Karpas-422 (cell line): ENCODE measurements at places on chromosomes 3 and 15. TPM values are rescaled to one million over a fixed set of nuclear protein-coding genes. Genes with fewer than 3 reads are reported as not detected.
A peak's percentile ranks its signal among the peaks of the same experiment; 100 is the strongest.

- no peak overlapping the region for H3K27ac ChIP-seq
- no peaks in the 10 kb centered on the region for H3K36me3 ChIP-seq
- DNase-seq: no peak
- H3K27me3 ChIP-seq: no peaks in the 10 kb centered on the region
- peaks cover 20% of the 10 kb centered on the region for H3K4me1 ChIP-seq
- H3K4me3 ChIP-seq: no peak overlapping the region
Observed at GRCh38 chr3:10397879-10398278, 77.0 kb upstream of the SEC13 start.

GRCh38 chr3:69329892-69330291, 56.0 kb downstream of the FRMD4B start:
- H3K4me3 ChIP-seq: no peak overlapping the region
- H3K36me3 ChIP-seq: no peaks in the 10 kb centered on the region
- no peak for DNase-seq
- no peaks in the 10 kb centered on the region for H3K27me3 ChIP-seq

- no peaks in the 10 kb centered on the region for H3K27me3 ChIP-seq
- peaks cover 32% of the 10 kb centered on the region for H3K4me1 ChIP-seq
- no peak overlapping the region for H3K4me3 ChIP-seq
- no peaks in the 10 kb centered on the region; the same call in 1 of the 2 replicates for H3K36me3 ChIP-seq
- H3K27ac ChIP-seq: no peak overlapping the region
- DNase-seq: no peak
Observed at GRCh38 chr3:182389071-182389815, 404.1 kb upstream of the ATP11B start.

Gene TEX9
- 0.94 and 8.9 TPM in 2 replicates for total RNA-seq

DNA sequence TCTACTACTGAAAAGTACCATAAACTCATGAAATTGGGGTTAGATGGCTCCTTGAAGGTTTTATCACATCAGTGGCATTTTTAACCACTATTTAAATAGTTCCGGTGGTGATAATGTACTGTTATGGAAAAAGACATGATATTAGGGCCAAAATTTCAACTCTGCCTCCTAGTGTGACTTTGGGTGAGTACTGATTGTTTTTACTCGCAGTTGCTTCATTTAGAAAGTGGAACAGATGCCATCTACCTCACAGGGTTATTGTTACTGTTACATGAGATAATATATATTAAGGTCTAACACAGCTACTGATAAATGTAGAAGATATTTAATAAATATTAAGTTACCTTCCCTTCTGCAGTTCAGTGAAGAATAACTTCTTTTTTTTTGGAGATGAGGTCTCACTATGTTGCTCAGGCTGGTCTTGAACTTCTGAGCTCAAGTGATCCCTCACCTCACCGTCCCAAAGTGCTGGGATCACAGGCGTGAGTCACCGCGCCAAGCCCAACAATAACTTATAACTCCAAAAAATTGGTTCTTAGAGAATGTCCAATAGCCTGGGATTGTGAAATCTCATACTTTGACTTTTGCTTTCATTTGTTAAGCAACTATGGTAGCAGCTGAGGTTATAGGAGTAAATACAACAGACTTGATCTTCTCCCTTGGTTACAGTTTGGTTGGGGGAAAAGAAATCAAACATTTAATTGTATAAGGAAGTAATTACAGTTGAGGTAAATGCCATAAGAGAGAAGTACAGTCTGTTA, 48.3 kb downstream of the MEF2A start:
- no peaks in the 10 kb centered on the region for H3K27me3 ChIP-seq
- no peak for DNase-seq
- no peaks in the 10 kb centered on the region for H3K36me3 ChIP-seq
- H3K27ac ChIP-seq: peak overlapping the region; percentile 50
- peaks cover 48% of the 10 kb centered on the region for H3K4me1 ChIP-seq

DNA sequence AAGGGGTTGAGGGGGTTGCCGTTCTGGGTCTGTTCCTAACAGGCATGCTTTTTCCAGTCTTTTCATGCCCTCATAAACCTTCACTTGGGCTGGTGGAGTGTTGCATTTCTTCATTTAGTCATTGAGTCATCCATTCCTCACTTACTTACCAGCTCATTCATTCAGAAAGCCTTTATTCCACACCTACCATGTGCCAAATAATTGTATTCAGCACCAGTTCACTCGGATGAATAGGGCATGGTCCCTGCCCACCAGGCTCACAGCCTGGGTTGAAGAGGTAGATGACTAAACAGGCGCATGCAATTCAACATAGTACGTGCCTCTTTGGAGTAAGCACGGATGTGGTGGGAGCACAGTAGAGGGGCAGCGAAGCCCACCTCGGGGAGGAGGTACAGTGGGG, 35.1 kb upstream of the THSD4 start:
- no peak overlapping the region for H3K4me3 ChIP-seq
- H3K4me1 ChIP-seq: no peaks in the 10 kb centered on the region
- H3K36me3 ChIP-seq: no peaks in the 10 kb centered on the region
- H3K27me3 ChIP-seq: no peaks in the 10 kb centered on the region; the same call in 1 of the 2 replicates
- no peak for DNase-seq

GRCh38 chr3:139312959-139313358, 30.9 kb upstream of the MRPS22 start:
- H3K27me3 ChIP-seq: no peaks in the 10 kb centered on the region
- no peak for DNase-seq
- H3K4me3 ChIP-seq: no peak overlapping the region
- H3K27ac ChIP-seq: no peak overlapping the region
- H3K36me3 ChIP-seq: no peaks in the 10 kb centered on the region

Gene RARRES1
- total RNA-seq: not detected in 2 replicates

- no peaks in the 10 kb centered on the region for H3K36me3 ChIP-seq
- no peak overlapping the region for H3K4me3 ChIP-seq
- no peaks in the 10 kb centered on the region for H3K27me3 ChIP-seq
- H3K27ac ChIP-seq: no peak overlapping the region
Observed at GRCh38 chr3:139187154-139187553, 142.5 kb upstream of the PRR23C start.

- peaks cover 47% of the 10 kb centered on the region for H3K36me3 ChIP-seq
- H3K4me1 ChIP-seq: no peaks in the 10 kb centered on the region
- no peak overlapping the region for H3K4me3 ChIP-seq
- DNase-seq: no peak
Observed at GRCh38 chr3:52574056-52574965, 37.9 kb downstream of the UQCC5 start.

Gene SUSD5
- not detected in 2 replicates for total RNA-seq

GRCh38 chr3:35745351-35745750, 106.0 kb downstream of the ARPP21 start:
- H3K27ac ChIP-seq: no peak overlapping the region
- no peaks in the 10 kb centered on the region for H3K27me3 ChIP-seq
- no peaks in the 10 kb centered on the region for H3K36me3 ChIP-seq
- no peak overlapping the region for H3K4me3 ChIP-seq
- H3K4me1 ChIP-seq: no peaks in the 10 kb centered on the region; the same call in 1 of the 2 replicates

DNA sequence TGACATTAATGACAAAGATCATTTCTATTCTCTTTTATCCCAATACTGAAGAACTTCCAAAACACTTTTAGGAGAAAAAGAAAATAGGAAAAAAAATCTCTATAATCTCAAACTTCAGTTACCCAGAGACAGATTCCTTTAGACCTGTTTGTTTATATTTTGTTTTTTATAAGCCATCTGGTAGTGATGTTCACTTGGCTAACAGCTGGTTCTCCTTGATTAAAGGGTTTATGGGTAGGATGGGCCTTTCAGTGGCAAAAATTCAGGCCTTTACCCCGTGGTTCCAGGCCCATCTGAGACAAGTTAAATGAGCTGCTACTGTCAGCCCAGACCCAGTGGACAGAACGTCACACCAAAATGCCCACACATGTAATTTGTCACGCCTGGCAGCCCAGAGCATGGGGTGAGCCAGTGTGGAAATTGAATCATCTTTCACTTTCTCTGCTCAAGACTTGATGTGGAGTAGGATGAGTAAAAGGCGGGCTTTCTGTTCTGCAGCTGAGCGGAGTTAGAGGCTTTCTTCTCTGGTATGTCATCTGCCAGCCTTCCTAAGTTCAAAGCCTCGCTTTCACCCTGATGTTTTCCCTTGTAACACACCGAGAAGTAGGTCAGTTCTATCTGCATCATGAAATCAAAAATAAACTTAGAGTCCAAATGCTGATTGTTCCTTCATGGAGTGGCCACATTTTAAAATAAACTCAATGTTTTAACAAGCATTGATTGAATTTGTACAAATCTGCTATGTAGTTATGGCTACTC, 62.5 kb upstream of the SKOR1 start:
- peaks cover 51% of the 10 kb centered on the region for H3K4me1 ChIP-seq
- no peak overlapping the region for H3K4me3 ChIP-seq
- no peaks in the 10 kb centered on the region for H3K36me3 ChIP-seq
- DNase-seq: no peak
- no peak overlapping the region for H3K27ac ChIP-seq
- H3K27me3 ChIP-seq: no peaks in the 10 kb centered on the region

Gene SH3GL3
- not detected in 2 replicates for total RNA-seq

Gene TTC21A
- 8.7 and 9.5 TPM in 2 replicates for total RNA-seq

Gene PLCH1
- total RNA-seq: 0.34 and 0.51 TPM in 2 replicates

DNA sequence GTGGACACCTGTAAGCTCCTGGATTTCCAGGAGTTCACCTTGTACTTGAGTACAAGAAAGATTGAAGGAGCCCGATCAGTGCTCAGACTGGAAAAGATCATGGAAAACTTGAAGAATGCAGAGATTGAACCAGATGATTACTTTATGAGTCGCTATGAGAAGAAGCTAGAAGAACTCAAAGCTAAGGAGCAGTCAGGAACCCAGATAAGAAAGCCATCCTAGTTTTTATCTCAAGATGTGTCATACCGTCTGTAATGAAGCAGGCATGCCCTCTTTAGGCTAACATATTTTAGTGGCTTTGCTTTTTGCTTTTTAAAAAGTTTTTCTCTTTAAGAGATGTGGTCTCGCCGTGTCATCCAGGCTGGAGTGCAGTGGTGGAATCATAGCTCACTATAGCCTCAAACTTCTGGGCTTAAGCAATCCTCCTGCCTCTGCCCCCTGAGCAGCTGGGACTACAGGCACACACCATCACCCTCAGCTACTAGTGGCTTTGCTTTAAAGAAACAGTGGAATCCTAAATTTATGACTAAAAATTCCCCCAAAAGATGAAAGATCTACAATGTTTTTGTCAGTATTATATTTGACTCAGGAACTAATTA, 28.1 kb downstream of the EXOG start:
- no peaks in the 10 kb centered on the region for H3K4me1 ChIP-seq
- no peak for DNase-seq
- H3K4me3 ChIP-seq: no peak overlapping the region
- peaks cover 37% of the 10 kb centered on the region; the same call in 1 of the 2 replicates for H3K36me3 ChIP-seq
- H3K27me3 ChIP-seq: no peaks in the 10 kb centered on the region

Gene IMPG2
- total RNA-seq: 0.32 and 0.45 TPM in 2 replicates

DNA sequence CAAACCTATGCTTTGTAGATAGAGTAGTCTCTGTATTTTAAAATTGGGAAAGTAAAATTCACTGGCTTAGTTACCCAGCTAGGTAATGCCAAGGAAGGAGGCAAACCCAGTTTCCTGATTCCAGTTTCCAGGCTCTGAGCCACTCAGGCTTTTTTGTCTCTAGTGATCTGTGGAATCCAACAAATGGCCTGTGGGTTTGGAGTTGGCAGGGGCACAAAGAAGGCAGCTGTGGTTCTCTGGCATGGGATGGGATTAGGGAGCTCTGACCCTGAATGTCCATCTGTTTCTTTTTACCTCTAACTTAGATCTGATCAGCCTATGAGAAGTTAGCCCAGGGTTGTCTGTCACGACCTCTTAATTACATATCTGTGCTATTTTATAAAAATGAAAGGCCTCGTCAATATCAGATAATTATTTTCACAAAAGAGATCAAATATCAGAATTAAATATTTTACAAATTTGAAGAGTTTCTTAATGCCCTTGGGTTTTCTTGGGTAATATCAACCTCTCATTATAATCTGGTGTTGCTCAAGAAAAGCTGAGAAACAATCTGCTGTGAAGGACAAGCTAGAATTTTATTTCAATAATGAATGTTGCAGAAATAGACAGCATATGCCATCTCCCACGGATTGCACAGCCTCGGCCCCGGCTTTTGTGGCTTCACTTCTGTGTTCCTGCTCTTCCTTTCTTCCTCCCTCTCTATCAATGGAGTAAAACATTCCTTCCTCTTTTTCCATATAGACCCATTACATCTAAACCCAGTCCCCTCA, 63.7 kb upstream of the DAZL start:
- H3K27me3 ChIP-seq: no peaks in the 10 kb centered on the region; the same call in 1 of the 2 replicates
- H3K4me3 ChIP-seq: no peak overlapping the region
- no peak overlapping the region for H3K27ac ChIP-seq
- no peaks in the 10 kb centered on the region for H3K4me1 ChIP-seq
- no peaks in the 10 kb centered on the region for H3K36me3 ChIP-seq
- DNase-seq: no peak

DNA sequence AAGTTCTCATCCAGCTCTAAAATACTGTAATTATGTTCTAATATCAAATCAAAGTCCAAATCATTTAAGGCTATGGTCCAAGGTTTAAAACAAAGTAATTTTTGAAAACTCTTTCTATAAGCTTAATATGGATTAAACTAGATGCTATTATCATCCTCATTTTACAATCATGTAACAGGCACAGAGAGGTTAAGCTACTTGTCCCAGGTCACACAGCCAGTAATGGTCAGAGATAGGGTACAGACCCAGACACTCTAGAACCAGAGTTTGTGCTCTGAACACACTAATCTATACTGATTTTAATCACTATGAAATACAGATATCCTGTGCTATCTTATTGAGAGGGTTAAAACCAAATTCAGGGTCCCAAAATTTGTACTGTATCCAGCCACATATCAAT, 44.8 kb downstream of the DENND4A start:
- peaks cover 15% of the 10 kb centered on the region; the same call in 1 of the 2 replicates for H3K36me3 ChIP-seq
- H3K27ac ChIP-seq: no peak overlapping the region
- no peaks in the 10 kb centered on the region for H3K27me3 ChIP-seq
- peaks cover 11% of the 10 kb centered on the region for H3K4me1 ChIP-seq

Gene MME
- total RNA-seq: 174 and 196 TPM in 2 replicates

GRCh38 chr3:120130656-120131055, 36.4 kb upstream of the GSK3B start:
- no peak overlapping the region for H3K27ac ChIP-seq
- no peaks in the 10 kb centered on the region for H3K36me3 ChIP-seq
- peak; percentile 38 for DNase-seq
- H3K27me3 ChIP-seq: no peaks in the 10 kb centered on the region
- peaks cover 12% of the 10 kb centered on the region for H3K4me1 ChIP-seq

Gene KBTBD13
- not detected in 2 replicates for total RNA-seq

DNA sequence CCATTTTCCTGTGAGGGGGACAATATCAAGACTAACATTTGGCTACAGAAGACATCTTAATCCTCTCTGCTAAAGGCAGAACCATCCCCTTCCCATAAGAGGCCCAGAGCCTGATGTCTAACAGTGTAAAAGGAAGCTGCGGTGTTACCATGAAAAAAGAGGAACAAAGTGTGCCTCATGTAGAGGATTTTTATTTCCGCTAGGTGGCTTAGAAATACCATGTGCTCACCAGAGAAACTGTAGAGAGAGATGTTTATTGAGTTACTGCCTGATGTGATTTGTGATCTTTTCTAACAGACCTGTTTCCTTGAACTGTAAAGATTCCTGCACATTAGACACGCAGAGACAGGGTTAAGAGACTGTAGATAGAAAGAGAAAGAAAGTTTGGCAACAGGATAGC, 22.0 kb downstream of the OR5H15 start:
- H3K36me3 ChIP-seq: no peaks in the 10 kb centered on the region
- no peak overlapping the region for H3K4me3 ChIP-seq
- H3K27ac ChIP-seq: no peak overlapping the region
